AG04449 (cell line): ENCODE measurements at places on chromosomes 16 and 17.

DNA sequence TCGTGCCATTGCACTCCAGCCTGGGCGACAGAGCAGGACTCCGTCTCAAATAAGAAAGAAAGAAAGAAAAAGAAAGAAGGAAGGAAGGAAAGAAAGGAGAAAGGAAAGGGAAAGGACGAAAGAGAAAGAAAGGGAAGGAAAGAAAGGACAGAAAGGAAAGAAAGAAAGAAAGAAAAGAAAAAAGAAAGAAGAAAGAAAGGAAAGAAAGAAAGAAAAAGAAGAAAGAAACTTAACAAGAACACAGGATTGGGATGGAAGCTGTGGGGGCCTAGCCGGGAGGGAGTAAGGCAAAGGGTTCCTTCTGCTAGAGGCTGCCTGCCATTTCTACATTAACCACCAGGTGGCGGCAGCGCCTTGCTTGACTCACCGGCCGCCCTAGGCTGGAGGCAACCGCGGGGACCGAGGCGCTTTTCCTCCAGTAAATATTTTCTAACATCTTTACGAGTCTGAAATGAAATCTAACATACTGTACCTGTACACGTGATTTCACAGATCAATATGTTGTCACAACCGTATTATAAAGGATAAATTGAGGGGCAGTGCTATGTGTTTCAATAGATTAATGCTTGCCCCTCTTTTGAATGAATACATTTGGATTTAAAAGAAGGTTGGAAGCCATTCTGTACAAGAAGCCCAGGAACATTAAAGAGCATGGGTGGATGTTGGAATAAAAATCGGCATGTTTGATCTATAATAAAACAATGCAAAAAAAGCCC, 6.1 kb downstream of the GJD3 start:
- DNase-seq: no peak

GRCh38 chr17:22128171-22128570, 435.8 kb downstream of the KCNJ18 start:
- no peak for DNase-seq

- DNase-seq: no peak
These were observed 39.4 kb downstream of the XPO6 start for GRCh38 chr16:28172336-28172735.

DNA sequence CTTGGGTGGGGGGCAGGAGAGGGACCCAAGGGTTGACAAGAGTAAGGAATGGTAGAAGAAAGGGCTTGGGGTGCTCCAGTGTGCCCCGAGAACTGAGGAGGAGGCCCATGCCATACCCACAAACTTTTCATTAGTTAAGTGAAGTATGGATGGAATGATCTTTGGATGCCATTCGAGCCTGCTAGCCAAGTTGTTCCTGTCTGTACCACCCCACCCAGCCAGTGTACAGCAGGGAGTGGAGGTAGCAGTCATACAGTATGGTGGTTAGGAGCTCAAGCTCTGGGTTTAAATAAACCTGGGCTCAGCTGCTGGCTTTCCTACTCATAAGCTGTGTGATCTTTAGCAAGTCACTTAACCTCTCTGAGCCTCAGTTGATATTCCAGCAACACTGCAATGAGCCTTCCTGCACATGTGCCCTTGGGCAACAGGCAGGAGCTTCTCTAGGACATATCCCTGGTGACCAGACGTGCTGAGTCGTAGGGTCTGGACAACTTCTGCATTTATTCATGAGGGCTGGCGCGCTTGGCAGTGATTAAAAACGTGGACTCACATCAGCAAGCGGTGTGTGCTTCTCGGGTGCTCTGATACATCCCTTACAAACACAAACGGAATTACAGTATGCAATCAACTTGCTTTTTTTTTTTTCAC, 22.9 kb downstream of the ITPRIPL2 start:
- DNase-seq: no peak

DNA sequence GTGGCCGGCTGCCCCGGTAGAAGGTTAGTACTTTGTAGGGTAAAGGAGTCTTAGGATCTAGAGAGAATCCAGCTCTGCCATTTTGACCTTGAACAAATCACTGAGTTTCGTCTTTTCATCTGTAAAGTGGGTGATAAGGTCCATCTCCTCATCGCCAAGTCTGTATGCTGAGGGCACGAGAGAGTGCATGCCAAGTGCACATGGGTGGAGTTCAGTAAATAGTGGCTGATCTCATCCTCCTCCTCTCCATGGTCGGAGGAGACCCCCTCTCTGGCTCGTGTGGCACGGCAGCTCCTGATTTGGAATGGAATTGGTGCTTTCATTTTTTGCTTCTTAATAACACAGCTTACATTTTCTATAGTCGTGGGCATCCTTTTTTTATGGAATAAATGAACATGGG, 30.7 kb downstream of the MYH3 start:
- no peak for DNase-seq

DNA sequence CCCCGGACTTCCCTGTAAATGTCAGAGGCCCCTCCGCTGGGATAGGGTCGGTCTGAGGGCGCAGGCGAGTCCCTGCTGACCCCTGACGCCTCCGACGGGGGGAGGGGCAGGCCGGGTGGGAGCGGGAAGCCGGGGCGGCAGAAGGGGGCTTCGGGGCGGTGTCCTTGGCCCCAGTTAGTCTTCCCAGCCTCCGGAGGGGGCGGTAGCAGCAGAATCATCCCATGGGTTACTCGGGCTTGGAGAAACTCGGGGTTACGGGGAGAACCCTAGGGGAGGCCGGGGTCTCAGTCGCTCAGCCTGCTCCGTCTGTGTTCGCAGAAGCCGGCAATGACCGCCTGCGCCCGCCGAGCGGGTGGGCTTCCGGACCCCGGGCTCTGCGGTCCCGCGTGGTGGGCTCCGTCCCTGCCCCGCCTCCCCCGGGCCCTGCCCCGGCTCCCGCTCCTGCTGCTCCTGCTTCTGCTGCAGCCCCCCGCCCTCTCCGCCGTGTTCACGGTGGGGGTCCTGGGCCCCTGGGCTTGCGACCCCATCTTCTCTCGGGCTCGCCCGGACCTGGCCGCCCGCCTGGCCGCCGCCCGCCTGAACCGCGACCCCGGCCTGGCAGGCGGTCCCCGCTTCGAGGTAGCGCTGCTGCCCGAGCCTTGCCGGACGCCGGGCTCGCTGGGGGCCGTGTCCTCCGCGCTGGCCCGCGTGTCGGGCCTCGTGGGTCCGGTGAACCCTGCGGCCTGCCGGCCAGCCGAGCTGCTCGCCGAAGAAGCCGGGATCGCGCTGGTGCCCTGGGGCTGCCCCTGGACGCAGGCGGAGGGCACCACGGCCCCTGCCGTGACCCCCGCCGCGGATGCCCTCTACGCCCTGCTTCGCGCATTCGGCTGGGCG, 542 bp downstream of the GUCY2D start:
- no peak for DNase-seq

DNA sequence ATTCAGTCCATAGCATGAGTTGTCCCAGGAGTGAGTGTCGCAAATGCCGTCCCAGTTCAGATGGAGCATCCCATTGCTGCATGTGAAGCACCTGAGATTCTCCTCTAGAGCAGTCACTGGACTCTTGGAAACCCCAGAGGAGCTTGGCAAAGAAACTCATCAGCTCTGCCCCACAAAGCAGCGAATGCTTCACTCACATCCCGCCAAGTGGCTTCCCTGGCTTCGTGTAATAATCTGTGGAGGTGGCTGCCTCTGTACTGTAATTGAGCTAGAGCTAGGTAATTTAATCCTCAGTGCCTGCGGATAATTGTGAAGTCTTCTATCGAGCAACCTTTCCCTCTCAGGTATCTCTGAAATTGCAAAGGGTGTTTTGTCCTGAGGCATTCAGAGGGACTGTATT, 107.1 kb downstream of the SNX29 start:
- DNase-seq: no peak

DNA sequence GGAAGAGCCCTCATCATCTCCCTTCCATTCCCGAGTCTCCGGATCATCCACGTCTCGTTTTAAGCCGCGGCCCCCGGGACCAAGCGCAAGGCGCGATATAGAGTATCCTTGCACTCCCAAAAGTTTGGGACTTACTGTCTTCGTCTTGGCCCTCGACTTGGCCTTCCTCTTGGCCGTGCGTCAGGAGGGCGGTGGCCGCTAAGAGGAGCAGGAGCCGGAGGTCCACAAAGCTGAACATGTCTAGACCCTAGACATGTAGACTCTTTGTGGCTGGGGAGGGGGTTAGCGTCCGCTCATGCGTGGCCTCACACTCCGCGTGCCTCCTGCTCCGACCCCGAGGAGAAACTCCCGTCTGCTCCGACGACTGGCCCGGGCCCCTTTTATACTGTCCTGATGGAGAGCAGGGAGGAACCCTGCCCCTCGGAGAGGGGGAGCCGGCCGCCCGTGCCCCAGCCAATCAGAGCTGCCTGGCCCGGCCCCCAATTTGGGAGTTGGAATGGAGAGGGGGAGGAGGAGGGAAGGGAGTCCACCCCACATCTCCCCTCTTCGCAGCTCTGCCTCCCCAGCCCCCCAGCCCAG, at the start of gene COL1A1:
TSS of gene COL1A1 (minus strand) at position 356 of the 579 bp plus-strand sequence. CDS start at position 238, 118 bp downstream.
- no peak for DNase-seq

DNA sequence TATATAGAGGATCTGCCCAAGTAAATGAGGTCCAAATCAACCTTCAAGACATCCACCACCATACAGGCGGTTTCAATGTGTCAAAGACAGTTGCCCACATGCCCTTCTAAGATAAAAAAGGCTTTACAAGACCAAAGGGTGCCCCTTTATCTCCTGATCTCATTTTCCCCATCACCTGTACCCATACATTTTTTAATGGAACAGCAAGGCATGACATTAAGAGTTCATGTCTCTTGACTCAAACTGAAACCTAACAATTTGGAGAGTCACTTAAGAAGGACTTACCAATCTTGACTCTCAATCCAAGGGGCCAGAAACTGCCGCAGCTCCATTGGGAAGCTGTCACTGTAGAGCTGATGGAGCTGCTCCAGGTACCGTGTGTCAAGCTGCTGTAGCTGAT, 40.1 kb downstream of the STAT3 start:
- DNase-seq: no peak

DNA sequence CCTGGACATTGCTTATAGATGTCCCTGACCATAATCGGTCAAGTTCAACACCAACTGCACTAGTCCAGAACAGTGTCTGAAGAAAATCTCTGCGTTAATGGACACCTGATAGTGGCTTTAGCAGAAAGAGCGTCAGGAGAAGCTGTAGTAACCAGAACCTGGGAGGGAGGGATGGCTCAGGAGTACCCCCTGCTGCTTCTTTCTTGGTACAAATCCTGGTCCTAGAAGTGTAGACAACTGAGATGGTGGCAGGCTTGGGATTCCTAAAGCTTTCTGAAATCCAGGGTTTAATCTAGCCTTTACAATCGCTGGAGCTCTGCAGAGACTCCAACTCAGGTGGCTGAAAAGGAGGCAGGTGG, 5.4 kb downstream of the MAP3K14 start:
- no peak for DNase-seq

DNA sequence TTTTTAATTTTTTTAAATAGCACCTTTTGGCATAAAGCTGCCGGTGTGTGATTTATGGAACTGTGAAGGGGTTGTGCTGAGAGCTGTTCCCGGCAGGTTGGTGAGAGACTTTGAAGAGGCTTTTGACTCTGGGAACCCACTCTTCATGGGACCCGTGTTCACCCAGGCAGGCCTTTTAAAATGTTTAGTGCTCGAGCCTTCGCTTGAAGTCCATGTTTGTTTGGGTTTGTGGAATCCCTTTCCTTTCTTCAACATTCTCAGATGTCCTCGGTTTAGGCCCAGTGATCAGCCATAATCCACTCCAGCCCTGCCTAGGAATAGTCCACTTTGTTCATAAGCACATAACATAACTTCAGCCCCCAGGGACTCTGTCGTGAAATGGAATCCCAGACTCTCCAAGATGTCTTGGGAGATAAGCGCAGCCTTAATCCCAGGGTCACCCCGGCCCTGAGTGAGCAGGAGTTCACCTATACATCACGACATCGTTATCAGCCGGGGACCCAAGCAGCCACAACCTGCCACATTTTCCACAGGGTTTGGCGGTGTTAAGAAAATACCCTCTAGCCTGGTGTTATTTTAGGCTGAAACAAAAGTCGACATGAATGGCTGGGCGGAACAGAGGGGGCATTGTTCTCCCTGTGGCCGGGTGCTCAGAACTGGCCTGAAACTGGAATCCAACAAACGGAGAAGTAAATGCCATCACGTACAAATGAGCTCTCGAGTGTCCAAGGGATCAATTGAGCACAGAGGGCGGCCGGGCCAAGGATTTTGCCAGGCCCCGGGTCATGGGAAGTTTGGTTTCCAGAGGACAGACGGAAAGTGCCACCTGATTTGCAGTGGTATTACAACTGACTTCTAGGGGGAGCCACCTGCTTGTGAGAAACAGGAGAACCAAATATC, 145.7 kb upstream of the IRX3 start:
- DNase-seq: no peak

- no peak for DNase-seq
These were observed 716 bp downstream of the TMEM94 start for GRCh38 chr17:75457047-75457654.

- no peak for DNase-seq
These were observed 736 bp downstream of the CNP start for GRCh38 chr17:41967141-41967920.

DNA sequence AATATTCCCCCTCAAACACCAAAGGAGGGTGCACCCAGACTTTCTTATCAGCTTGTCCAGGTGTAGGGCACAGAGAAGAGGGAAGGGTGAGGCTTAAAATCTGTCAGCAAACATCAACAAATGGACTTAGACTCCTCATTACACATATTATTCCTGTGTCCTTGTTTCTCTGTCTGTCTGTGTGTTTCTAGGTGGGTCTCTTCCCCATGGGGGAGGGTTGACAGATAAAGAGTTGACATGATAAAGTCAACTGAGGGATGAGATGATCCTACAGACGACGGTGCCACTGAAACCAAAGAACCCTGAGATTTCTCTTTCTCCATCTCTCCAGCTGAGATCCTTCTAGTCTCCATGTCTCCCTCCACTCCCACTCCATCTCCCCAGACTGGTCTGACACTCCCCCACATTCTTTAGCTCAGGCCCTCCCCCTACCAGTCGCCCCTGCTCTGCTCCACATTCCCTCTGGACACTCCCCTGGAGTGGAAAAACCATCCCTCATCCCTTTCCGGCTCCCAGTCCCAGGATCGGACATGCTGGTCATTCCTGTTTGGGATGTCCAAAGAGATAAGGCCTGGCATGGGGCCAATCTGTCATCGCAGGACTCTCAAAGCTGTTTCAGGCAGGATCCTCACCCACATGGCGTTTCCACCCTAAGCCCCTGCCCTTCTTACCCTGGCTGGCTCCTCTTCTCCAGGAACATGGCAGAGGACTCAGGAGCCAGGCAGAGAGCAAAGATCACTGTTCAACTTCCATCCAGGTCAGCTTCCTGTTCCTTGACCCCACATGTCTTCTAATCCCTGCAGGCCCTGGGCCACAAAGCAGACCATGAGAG, 2.9 kb upstream of the ITGA3 start:
- no peak for DNase-seq

GRCh38 chr16:14496047-14496770, 133.9 kb downstream of the PARN start:
- DNase-seq: no peak
